CD4-positive, alpha-beta T cell treated with Interleukin-17A for 4 hours (primary cell): ENCODE measurements at places on chromosomes 3 and 15.

DNA sequence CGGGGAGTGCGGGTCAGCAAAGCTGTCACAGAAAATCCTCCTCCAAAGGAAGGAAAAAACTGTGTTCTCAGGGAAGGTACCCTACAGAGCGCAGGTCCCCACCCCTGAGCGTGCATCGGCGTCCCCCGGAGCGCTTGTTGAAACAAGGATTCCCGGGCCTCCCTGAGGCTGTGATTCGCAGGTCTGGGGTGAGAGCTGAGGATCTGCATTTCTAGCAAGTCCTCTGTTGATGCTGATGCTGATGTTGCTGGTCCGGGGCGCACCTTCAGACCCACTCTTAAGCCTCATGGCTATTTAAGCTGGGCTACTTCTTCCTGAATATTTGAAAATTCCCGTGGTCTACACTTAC, 226.2 kb upstream of the IGF1R start:
- DNase-seq: no peak

DNA sequence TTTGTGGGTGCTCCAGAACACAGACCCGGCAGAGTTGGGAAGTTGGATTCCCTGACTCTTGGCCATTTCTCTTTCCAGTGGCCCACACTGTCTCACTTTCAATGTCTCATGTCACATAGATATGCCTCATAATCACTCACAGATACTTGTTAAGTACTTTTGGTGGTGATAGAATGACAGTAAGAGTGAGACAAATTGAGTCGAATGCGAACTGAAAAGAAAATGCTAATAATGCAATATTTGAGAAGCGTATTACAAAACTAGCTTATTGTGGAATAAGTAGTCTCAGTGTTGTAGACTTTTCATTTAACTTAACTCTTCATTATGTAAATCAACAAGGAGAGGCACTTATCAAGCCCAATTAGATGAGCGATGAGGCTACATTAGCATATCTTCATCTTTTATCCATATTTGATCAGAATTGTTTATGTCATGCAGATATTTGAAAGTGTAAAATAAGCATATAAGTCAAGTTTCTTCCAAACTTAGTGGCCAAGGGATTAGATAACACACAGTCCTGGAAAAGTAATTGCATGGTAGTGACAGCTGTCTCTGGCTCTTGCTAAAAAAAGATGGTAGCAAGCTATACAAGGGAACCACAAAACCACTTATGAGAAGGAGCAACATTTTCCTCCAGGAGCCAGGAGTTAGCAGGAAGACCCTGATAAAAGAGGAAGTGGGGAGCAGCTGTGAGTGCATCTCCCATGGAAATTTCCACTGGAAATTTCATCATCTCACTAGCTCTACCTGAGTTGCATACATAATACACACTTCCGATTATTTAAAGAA, 243.6 kb downstream of the ARRDC4 start:
- DNase-seq: no peak

- no peak for DNase-seq
Measured at GRCh38 chr3:151330899-151331298, 1.6 kb upstream of the P2RY13 start.

GRCh38 chr15:48645558-48646330, at the start of gene FBN1:
TSS of gene FBN1 (minus strand) at chr15:48645709. CDS start at chr15:48644769, 940 bp downstream.
- DNase-seq: no peak

DNA sequence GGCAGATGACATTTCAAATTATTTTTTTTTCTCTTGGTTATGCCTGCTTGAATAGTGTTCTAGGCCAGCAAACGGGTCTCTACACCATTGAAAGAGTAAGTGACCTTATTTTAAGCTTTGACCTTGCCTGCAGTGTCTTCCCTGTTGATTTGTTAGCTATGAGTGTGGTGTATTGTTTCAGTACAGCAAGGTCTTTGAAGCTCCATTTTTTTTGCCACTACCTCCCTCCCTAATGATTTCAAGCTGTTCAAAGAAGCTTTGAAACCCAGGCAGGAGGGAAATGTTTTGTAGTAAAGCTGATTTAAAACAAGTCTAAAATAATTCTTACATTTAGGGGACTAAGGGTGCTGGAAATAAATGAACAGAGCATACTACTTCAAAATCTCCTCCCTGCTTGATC, 1249.8 kb downstream of the ROBO1 start:
- DNase-seq: no peak

DNA sequence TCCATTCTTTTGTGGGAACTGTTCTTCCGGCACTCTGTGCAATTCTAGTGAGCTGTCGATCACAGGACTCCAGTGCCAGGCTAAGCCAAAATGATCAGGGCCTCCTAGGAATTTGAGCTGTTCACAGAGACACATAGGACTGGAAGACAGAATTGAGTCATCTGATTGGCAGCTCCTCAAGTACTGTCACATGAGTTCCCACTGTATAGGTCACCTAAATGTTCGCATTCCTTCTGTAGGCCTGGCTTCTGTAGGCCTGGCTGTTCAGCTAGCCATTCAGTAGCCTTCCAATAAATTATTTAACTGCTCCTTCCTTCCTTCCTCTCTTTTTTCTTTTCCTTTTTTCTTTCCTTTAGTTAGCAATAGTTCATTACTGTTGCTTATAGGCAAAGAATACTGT, 4.3 kb downstream of the PROS1 start:
- DNase-seq: no peak

GRCh38 chr15:42090370-42090769, 4.0 kb downstream of the PLA2G4D start:
- no peak for DNase-seq

DNA sequence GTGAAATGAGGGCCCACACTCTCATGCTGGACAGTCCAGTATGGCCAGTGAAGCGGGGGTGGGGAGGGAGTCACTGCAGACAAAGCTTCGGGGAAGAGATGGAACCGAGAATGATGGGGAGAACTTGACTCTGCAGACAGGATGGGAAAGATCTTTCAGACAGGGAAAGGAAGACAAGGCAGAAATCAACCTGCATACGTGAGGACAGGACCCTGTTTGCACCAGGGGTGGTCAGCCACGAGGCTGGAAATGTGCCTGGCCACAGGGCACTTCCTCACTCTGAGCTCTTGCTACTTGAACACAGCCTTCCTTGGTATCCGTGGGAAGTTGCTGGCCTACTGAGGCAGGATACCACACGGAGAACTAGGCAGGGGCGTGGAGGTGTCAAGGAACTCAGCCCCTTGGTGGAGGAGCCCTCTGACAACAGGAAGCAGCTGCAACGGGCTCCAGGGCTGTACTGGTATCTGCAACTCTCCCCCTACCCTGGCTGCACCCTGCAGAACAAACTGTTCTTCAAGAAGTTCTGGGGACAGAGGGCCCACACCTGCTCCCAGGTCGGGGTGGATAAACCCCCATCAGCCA, 9.3 kb upstream of the SRP14 start:
- DNase-seq: peak; percentile 68

DNA sequence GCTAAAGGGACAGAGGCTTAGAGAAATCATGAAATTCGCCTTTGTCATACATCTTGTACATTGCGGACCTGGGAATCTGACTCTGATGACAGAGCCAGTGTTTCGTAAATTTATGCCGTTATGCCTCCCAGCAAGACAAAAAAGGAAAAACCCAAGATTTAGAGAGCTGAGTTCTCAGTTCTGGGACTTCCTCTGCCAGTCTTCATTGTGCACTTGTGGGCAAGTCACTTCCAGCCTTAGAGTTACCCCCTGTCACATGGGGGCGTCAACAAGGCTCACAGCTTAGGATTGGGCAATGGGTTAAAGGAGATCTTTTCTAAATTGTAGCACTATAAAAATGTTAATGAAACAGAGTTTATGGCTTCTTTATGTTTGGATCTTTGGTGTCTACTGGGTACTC, 41.9 kb upstream of the MITF start:
- DNase-seq: no peak

DNA sequence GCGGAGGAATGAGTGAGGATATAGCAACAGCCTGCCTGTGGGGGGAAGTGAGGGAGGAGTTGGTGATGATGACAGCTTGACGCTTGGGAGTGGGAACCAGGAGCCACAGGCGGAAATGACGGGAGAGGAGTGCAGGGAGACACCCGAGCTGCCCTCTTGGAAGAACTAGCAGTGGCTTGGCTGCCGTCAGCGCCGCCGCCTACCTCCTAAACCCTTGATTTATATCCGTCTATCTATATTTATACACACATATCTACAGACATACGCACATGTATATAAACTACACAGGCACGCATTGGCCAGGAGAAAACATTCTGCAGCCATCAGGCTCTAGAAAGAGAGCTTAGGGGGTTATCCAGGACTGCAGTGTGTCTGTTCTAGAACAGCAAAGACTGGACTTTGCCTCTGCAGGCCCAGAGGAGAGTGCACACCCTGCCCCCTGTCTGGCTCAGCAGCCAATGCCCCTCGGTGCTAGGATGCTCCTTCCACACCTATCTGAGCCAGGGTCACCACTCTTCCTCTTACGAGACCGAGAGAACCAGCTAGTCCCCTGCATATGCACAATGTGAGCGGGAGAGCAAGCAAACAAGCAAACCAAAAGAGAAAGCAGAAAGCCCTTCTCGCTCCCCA, 45.3 kb upstream of the MAGEF1 start:
- DNase-seq: no peak

DNA sequence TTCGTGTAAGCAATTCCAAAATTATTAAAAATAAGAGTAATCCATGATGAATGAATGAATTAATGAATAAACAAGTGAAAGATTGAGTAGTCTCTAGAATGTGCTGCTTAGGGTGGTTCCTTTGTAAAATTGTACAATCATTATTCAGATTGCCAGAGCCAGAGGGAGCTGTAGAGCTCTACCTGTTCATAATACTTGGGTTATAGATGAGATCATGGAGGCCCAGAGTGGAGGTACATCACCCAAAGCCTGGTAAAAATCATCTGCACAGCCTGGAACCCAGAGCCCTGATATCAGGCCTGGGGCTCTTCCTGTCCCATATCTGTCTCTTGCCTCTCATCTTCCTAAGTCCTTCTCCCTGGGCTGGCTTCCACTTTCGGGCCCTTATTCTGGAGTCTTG, 297.2 kb downstream of the RPLP1 start:
- peak; percentile 51 for DNase-seq

DNA sequence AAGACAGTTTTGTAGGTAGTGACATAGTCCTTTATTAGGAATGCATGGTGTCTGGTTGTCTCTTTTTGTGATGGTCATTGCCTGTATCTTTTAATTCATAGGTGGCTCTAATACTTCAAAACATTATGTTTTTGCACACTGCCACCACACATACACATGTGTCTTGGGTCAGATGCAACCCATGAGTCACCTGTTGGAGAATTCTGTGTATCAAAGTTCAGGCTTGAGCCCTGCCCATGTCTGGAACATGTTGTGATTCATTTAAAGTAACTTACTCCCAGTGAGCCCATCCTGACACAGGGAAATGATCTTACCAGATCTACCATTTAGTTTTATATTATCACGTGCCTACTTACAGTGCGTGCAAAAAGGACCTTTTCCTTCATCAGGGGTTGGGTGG, 142.7 kb downstream of the GHSR start:
- DNase-seq: no peak

GRCh38 chr3:190375671-190376070, 12.3 kb upstream of the CLDN16 start:
- no peak for DNase-seq

DNA sequence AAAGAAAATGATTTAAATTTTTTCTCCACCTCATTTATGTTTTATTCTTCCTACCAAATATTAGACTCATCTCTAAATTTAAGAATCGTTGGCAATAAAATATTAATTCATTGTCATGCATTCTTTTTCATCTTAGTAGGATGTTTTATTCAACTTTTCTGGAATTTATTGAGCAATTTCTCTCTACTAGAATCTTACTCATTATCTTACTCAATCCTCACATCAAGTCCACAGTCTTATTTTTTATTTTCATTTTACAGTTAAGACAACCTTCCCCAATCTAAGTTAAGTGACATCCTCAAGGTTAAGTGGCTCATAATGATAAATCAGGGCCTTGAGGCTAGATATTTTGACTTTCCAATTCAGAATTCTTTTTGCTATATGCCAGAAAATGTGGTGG, 15.9 kb upstream of the ALDH1A2 start:
- no peak for DNase-seq

DNA sequence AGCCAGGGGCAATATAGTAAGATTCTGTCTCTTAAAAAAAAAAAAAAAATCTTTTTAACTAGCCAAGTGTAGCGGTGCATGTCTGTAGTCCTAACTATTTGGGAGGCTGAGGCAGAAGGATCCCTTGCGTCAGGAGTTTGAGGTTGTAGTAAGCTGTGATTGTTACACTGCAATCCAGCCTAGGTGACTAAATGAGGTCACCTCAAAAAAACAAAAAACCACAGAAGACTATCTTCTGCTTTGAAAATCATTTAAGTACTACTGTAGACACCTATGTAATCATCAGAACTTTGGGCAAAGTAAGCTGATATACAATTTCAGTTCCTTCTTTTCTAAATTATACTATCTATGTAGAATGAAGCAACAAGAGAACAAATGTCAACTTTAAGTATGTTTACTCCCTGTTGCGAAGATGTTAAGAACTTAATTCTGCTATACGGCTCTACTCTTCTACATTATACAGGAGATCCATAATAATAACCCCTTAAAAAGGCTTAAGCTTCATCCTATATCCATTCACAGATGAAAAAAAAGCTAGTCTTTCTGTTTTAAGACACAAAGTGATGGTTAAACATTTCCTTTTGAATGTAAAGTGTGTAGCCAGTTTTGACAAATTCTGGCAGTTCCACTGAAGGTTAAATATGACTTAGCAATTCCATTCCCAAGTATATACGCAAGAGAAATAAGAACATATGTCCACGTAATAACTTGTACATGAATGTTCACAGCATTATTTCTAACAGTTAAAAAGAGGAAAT, 15.2 kb downstream of the DAZL start:
- no peak for DNase-seq

DNA sequence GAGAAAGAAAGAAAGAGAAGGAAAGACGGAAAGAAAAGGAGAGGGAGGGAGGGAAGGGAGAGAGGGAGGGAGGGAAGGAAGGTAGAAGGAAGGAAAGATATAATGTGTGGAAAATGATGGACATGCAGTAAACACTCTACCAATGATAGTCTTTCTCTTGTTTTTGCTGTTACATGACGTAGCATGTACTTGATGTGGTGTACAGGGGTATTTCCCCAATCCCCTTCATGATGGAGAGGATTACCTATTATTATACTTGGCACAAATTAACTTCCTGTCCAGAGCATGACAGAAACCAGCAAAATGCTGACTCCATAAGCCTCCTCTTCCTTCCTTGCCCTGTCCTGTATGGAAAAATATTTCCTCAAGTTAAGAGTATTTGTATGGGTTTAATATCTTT, 124.4 kb downstream of the B3GALNT1 start:
- DNase-seq: no peak

GRCh38 chr3:20912406-20912805, 726.4 kb upstream of the SGO1 start:
- DNase-seq: no peak
